Amniotic stem cell (primary cell): ENCODE measurements at places on chromosomes 7 and 10.

DNA sequence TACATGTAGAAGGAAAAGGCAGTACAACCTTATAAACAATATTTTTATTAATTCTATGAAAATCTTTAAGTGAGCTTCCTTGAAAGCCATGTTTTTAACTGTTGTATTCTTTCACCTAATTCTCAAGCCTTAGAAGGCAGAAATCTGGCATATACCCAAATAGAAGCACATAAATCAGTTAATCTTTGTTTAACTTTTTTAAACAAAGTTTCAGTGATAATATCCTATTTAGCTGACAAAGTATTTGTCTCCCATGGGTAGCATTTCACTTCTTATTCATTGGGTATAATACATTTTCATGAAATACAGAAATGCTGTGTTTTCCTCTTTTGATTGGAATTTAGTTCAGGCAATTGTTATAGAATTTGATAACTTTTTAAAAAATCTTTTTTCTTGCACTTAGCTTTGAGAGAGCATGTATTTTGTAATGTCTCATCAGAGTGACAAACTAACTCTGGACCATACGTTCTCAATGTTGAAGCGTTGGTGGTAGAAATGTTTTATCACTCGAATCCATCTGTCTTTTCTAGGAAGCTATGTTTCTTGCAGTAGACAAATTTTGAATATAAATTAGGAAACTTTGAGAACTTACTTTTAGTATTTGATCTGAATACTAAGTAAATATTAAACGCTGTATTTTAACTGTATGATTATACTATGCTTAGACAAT is 78.1 kb downstream of the CREM start:
- DNase-seq = no peak

GRCh38 chr7:124388751-124389150 is 355.9 kb upstream of the TMEM229A start:
- no peak for DNase-seq

DNA sequence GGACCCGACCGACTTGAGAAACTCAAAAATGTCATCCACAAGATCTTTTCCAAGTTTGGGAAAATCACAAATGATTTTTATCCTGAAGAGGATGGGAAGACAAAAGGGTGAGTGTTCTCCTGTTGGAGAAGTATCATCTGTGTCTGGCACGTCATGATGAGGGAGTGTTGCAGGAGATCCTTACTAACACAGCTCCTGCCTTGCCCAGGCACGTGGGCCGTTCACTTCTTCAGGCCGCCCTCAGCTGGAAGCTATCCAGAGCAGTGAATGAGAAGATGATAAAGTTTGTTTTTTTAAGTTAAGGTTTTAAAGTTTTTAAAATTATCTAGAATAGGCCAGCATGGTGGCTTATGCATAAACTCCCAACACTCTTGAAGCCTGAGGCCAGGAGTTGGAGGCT is 6.2 kb downstream of the EIF3B start:
- no peak for DNase-seq

- no peak for DNase-seq
Measured at GRCh38 chr10:27701938-27702537, 43.6 kb downstream of the MKX start.

DNA sequence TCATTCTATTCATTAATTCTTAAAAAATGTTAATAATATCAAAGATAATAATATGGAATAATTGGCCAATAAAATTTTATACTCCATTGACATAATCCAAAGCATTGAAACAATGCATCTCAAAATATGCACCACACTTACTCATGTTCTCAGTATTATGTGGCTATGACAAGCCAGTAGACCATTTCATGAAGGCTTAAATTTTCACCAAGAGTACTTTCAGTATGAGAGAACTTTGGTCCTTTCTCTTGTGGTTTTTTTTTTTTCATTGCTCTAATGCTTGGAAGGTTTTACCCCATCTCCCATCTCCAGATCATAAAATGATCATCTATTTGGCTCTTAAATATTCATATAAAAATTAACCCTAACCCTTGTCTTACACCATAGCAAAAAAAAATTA is 45.5 kb upstream of the TMEM140 start:
- DNase-seq = no peak

- peak; percentile 75 for DNase-seq
Measured at GRCh38 chr10:17643339-17643754, 604 bp upstream of the STAM start.

DNA sequence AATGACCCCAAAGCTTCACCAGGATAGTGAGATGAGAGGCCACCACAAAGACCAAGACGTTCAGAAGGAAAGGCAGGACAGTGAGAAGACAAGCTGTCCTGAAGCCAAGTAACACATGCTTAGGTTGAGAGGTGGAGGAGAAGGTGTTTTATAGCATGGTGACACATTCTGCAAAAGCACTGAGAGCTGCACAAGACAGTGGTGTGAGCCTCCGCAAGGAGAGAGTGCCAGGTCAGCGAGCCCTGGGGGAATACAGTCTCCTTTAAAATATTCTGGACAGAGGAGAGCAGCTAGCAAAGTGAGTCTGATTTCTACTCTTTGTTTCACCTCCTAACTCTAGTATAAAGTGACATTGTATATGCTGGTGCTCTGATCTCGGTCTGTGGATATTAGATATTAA is 68.0 kb upstream of the VKORC1L1 start:
- DNase-seq = no peak

DNA sequence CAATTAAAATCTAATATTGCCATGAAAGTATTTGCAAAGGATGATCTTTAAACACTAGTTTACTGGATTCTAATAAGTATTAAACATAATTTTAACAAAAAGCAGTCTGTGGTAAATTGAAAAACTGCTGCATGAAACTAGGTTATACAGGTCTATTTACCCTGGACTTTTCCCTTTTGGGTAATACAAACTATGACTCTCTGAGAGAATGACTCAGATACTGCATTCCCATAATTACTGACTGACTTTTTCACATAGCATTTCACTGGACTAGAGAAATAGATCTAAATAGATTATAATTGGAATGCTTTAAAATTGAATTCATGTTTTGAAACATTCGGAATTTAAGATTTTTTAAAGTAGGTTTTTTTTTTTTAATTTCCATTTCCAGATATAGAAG is 395.7 kb downstream of the THSD7A start:
- DNase-seq = no peak

DNA sequence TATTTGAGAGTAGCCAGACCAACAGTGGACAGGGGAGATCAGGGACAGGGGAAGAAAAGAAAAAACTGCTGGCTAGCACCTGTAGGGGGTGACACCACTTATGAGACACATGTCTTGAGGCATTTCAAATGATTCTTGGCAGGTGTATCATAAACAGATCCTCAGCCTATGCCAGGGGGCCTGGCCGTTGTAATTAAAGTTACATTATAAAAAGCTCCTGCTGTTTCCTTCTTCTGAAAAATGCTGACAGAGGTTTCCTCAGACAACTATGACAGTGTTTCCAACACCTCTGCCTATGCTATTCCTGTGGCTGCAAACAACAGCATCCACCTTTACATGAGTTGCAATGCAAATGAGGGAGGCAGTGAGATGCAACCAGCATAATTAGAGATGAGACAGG is 281.0 kb upstream of the PTER start:
- DNase-seq = no peak

- no peak for DNase-seq
Measured at GRCh38 chr7:120869700-120870099, 11.8 kb upstream of the TSPAN12 start.

DNA sequence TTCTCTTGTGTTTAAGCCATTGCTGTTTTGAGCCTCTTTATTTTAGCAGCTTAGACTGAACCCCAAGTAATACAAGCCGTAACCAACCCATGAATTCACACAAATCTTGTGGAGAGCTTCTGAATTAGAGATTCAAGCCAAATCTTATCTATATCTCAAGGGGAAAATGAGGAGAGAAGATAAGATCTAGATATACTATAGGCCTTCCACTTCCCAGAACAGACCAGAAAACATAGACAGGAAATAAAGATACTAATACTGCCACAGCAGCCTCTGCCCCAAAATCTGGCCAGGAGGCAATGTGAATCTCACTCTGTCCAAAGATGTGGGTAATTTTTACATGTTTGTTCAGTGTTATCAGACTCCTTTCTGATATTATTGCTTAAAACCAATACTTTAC is 307.2 kb downstream of the PTEN start:
- no peak for DNase-seq

- DNase-seq = no peak
Measured at GRCh38 chr10:97179731-97180362, 5.9 kb downstream of the SLIT1 start.

DNA sequence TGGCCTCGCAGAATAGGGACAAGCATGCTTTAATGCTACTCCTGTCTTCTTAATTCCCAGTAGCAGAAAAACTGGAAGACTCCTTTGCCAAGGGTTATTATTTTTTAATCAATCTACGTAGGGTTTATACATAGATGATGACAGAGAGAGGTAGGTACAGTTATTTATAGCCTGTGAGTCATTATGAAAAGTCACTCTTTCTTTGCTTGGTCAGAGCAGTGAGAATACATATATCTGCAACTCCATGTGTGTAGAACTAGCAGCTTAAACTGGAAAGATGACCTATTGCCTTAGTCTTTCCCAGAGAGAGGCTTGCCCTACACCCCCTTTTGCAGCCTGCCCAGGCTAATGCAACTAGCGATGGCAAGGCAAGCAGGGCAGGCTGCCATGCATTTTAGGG is 1050.6 kb downstream of the NRG3 start:
- no peak for DNase-seq

DNA sequence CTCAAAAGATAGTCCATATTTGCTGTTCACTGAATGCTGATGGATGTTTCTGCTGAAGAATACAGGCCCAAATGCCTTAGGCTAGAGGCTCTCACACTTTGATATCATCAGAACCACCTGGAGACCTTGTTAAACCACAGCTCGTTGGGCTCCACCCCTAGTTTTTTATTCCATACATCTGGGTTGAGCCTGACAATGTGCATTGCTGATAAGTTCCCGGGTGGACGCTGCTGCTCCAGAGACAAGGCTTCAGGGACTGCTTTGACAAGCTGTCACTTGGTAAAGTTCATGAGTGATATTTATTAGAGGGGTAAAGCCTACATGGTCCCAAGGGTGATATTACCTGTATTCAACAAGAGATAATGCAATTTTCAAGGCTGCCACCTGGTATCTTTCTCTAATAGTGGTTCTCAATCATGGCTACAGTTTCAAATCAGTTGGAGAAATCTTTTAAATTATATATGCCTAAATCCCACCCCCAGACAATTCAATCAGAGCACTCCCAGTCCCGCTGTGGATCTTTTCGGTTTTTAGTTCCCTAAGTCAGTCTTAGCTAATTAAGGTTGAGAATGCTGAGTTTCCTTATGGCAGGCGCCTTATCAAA is 107.1 kb upstream of the GSDME start:
- DNase-seq = no peak

GRCh38 chr10:58017719-58018367 is 249.9 kb downstream of the IPMK start:
- peak; percentile 70 for DNase-seq

DNA sequence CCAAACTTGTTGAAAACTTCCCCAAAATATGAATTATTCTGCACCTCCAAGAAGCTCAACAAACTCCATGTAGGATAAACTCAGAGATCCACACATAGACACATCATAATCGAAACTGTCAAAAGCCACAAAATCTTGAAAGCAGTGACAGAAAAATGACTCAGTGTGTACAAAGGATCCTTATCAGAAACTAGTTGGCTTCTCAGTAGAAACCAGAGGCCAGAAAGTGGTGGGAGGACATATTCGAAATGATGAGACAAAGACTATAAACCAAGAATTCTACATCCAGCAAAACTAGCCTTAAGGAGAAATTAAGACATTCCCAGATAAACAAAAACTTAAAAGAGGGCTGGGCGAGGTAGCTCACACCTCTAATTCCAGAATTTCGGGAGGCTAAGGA is 38.5 kb downstream of the MCMBP start:
- DNase-seq = no peak

DNA sequence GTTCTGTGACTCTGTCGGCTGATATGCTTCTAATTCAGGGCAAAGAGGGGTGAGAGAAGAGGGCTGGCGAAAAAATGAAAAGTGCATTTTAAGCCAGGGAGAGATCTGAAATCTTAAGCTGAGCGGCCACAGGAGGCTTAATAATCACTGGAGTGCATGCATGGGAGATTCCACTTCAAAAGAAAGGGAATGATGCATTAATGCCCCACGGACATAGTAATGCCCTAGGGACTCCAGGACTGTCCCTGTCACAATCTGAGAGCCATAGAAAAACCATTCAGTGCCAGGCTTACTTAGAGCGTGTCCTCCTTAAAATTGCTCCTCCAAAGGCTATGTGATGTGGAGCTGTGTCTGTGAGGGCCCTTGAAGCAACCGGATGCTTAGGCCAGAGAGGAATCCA is 75.1 kb downstream of the NHLRC2 start:
- DNase-seq = no peak

GRCh38 chr10:119702583-119702982 is 23.3 kb upstream of the INPP5F start:
- no peak for DNase-seq

DNA sequence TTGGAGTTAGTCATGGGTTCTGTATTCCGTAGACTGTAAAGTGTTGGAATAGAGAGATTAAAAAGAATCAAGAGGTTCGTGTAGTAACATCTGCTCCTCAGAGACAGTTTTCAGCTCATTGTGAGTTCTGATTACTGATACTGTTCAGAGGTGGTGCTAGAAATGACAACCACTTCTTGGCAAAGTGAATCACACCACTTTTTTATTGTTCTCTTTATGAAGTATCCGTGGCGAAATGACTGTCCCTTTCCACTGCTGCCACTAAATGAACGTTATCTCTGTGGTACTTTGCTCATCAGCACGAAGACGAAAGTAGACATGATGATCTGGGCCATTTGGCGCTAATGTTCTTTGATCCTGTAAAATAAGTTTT is 860 bp downstream of the RPP30 start:
- no peak for DNase-seq

GRCh38 chr7:116942504-116942903 is 10.8 kb upstream of the ST7 start:
- no peak for DNase-seq

DNA sequence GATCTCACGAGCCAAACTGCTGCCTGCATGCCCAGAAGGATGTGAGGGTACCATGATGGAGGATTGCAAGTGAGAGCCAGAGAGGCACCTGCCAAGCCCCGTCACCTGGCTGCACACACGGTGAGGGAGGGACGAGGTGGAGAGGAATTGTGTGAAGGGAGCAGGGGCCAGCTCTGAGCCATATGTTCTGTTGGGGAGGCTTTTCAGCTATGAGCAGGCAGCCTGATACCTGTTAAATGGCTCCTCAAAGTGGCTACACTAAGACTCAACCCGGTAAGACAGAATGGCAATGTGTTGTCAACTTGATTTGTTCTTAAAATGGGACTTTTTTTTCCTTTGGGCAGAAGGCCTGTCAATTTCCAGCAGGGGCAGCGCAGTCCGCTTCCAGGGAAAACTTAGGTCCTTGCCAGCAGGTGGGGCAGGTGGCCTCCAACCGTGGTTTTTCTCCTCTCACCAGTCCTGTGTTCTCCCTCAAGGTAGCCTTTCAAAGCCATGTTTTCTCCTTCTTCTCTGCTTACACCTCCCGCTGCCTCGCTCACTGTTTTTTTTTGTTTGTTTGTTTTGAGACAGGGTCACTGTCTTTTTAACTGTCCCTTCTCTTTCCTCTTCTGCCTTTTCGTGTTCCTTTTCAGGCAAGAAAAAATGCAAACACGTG is 57.7 kb upstream of the ZNRF2 start:
- DNase-seq = no peak
